Putamen (tissue), 1 donor: ENCODE measurements at places on chromosomes 12 and 14.
A peak's percentile ranks its signal among the peaks of the same experiment; 100 is the strongest.

- DNase-seq, result no peak
These were observed 24.4 kb upstream of the FBRSL1 start for GRCh38 chr12:132465269-132466190.

- DNase-seq, result no peak
These were observed 98.2 kb downstream of the SSPN start for GRCh38 chr12:26293612-26294011.

GRCh38 chr14:68800390-68800789, 7.5 kb upstream of the ZFP36L1 start:
- no peak for DNase-seq

DNA sequence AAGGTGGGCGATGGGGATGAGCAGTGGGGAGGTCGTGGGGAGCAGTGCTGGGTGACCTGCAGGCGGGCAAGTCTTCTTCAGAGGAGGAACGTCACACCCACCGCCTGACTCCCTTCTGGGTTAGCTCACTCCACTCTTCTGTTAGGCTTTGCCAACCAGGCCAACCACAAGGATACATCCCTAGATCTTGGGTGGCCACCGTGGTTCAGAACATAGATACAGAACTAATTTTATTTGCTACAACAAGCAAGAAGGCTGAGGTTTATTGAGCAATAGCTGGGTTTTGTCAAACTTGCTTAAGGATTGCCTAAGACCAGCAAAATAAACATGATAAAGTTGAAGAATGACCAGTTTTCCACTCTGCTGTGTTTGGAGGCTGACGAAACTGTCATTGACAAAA, 109.4 kb downstream of the DACT1 start:
- DNase-seq, result no peak

DNA sequence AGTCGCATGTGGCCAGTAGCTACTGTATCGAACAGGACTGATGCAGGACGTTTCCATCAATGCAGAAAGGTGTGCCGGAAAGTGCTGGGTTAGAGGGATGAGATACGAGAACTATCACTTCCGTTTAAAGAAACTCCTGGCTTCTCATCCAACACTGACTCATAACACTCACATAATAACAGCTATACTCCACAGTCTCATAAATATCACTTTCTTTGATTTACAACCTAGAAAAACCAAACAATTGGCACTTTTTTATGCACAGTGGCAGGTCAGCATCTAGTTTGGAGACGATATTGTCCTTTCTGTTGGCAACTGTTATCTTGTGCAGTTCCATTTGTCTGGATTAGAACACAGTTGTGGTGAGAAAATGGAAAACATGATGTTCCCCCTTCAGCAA, 43.4 kb downstream of the SLC25A21 start:
- no peak for DNase-seq

- peak; percentile 66 for DNase-seq
These were observed 240.1 kb upstream of the OR4E1 start for GRCh38 chr14:21913759-21914158.

DNA sequence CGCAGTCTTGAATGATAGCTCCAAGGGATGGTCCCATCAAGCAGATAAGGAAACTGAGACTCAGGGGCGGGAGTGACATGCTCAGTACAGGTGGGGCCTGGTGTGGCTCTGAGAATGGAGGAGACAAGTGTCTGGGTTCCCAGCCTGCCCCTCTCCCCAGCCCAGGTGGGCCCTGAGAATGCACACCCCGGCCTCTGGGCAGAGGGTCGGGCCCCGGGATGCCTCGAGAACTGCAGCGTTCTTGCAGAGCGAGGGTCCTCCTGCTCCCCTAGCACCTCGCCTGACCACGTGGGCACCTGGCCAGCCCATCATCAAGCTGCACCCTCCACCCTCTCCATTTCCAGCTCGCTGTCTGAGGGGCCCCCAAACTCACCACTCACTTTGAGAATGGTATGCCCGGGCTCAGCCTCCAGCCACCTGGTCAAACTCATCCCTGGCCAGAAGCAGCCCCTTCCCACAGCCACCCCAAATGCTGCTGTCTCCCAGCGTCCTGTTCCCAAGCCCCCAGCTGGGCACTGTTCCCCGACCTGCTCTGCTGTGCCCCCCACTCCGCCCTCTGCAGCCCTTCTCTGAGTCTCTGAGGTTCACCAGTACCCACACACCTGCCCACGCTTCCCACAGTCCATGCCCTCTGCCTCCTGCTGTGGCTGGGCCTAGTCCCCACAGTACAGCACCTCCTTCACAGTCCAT, 44.3 kb downstream of the CYP46A1 start:
- no peak for DNase-seq

DNA sequence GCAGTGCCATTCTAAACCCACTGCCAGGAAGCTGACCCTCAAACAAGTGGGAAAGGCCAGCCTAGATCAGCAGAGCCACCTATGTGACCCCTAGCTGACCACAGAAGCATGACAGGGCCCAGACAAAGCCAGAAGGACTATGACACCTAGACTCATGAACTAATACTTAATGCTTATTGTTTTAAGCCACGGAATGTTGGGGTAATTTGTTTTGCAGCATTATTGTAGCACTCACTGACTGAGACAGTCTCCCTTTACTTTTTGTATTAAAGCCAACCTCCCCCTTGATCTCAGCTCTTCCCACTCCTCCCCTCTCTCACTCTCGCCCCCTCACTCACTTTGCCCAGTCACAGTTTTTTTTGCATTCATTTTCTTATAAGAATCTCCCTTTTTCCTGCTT, 186.4 kb downstream of the RBM19 start:
- DNase-seq, result no peak

DNA sequence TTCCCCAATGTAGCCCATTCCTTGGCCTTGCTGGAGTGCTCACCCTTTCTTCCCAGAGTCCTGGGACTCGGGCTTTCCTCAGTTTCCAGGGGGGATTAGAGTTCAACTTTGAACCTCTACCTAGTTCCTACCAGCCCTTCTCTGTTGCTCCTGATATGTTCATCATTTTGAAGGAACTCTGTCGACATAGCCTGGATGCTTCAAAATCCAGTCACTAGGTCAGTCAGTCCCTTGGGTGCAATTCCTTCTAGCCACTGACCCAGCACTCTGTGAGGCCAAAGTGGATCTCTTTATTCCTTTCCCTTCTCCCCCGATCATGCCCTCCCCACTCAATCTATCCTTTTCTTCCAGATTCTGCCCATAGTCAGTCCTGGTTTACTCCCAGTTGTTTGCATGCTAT, 72.3 kb upstream of the TMCC3 start:
- no peak for DNase-seq

DNA sequence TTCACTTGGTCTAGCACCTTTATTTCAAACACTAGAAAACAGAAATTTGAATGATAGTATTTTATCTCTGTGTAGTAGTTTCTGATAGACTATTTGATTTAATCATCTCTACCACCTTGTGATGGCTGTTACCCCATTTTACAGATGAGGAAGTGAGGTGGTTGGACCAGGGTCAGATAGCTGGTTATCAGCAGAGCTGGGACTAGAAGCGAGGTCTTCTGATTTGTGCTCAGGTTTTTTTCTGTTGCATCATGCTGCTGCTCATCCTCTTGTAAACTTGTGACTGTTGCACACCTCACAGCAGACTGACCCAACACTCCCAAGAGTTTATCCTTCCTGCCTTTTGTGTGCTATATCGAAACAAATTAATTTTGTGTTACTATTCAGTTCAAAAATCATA, 10.1 kb upstream of the MANSC4 start:
- no peak for DNase-seq
